ENCODE measurements at places on chromosomes 6 and 20.

- DNase-seq, result no peak
Measured at GRCh38 chr6:144143106-144143505, 7.2 kb upstream of the STX11 start.

- DNase-seq, result no peak
Measured at GRCh38 chr6:157186785-157187181, 136.5 kb downstream of the TMEM242 start.

GRCh38 chr6:163533443-163533842 is 118.9 kb downstream of the QKI start:
- DNase-seq, result no peak

DNA sequence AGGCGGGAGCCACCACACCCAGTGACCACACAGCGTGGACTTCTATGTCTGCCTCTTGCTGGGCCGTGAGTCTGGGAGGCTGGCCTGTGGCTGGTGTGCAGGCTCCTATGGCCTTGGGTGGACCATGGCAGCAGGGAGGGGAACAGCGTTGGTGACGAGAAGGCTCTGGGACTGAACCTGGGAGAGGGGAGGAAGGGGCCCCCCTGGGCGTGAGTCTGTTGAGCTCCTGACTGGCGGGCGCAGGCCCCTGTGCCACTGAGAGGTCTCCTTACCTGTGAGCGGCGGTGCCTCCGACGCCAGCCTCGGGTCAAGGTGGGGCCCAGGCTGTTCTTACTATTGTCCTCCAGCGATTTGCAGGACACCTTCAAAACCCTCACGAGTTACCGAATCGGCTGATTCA is 12.8 kb upstream of the HELZ2 start:
- no peak for DNase-seq

DNA sequence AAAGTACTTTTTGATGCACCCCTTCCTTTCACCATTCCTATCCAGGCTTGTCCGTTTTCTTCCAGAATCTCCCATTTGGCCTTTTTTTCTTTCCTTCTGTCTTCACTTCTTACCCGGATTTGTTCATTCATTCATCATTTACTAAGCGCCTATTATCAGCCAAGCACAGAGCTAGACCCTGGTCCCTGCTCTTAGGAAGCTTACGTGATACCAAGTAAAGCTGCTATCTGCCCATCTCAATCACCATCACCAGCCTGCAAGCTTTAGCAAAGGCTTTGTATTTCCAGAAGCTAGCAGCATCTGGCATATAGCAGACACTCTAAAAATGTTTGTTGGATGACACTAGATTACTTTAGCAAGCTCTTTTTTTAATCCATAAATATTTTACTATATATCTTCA is 4.8 kb downstream of the NDRG3 start:
- no peak for DNase-seq

GRCh38 chr6:10999994-11000393 is 44.1 kb downstream of the ELOVL2 start:
- DNase-seq, result no peak

DNA sequence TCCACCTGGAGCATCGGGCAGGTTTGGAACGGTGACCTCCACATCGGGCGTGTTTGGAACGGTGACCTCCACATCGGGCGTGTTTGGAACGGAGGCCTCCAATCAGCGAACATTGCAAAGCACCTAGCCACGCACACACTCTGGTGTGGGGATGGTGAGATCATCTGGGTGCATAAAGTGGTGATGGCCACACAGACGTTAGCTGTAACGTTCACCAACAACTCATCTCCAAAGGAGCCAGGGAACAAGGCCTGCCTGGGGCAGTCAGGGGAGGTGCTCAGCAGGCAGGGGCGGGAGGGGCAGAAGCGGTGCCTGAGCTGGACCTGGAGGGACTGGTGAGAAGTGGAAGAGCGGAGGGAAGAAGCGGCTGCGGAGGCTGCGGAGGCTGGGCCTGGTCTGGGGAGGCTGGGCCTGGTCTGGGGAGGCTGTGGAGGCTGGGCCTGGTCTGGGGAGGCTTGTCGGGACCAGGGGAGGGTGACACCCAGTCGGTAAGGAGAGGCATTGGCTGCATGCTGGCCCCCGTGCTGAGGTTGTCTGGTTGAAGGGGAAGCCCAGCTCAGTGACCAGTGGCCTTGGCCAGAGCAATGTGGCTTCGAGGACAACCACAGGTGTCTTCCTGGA is 89.9 kb downstream of the PSMB1 start:
- no peak for DNase-seq

DNA sequence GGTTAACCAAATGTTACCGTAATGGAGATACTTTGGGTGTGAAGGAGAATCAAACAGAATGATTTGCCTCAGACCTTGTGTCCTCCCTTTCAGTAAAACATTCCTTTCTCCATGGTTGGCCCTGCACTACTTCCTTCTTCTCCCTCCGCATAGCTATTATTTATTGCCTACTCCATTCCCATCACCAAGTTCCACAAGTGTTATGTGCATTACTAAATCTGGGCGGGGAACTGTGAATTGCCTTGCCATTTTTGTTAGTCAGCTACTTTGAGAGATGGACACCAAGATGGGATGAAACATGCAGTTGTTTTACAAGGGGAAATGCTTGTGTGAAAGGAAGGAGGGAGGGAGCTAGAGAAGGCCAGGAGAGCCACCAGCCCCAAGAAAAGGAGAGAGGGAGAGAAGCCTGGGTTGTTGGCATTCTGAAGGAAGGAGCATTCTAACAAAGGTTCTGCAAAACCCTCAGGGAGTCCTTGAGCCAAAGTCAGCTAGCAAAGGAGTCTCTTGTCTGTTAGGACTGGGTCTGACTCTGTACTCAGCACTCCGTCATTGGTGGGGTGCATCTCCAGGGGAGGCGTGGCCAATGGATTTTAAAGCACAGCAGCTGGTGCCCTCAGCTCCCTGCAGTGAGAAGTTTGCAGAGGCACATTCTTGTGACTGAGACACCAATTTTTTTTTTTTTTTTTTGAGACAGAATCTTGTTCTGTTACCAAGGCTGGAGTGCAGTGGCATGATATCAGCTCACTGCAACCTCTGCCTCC is 83.6 kb upstream of the CHD6 start:
- no peak for DNase-seq

DNA sequence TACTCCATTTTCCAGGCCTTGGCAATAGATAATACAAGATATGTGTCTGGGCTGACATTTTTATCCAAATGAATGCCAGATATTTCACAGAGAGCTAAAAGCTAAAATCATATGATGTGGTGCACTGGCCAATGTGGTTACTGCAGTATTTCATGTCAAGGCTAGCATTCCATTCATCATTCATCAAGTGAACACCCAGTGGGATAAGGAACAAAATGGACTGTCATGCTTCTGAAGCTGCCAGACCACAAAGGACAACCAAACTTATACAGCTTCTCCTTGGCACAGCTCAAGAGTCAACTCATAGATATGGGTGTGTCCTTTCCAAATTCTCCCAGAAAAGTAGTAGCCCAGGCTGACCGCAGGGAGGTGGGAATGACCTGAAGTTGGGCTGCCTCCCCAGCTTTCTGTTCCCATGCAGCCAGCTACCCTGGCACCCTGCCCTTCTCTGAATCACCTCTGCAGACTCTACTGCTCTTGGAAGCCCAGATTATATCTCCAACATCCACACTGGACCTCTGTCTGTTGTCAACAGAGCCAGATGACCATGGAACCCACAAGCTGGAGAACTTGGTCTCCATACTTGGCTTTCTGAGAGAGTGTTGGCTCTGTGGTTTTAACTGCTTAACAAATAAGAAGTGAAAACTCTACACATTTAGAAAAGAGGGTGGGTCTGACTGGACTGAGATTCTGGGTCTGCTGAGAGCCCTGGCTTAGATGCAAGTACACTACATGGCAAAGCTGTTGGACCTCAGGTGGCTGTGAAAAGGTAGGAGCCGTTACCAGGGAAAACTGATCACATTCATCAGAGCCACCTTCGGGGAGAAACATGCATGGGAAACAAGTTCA is 122.8 kb downstream of the ALDH8A1 start:
- no peak for DNase-seq

DNA sequence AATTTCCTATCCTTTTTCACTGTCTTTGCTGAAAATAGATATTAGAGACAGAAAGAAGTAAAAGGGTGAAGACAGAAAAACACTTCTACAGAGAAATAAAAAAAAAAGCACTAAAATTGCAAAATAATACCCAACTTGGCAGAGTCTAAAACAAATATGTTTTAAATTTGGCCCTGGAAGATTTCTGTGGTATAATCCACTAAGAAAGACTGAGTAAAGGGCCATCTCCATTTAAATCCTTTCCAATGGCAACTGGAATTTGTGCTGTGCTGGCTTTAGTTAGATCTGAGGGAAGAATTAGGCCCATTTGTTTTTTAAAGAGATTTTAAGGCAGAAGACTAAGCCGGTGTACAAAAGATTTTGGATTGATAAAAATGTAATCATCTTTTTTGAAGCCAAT is 321.2 kb downstream of the GJA1 start:
- DNase-seq, result no peak

DNA sequence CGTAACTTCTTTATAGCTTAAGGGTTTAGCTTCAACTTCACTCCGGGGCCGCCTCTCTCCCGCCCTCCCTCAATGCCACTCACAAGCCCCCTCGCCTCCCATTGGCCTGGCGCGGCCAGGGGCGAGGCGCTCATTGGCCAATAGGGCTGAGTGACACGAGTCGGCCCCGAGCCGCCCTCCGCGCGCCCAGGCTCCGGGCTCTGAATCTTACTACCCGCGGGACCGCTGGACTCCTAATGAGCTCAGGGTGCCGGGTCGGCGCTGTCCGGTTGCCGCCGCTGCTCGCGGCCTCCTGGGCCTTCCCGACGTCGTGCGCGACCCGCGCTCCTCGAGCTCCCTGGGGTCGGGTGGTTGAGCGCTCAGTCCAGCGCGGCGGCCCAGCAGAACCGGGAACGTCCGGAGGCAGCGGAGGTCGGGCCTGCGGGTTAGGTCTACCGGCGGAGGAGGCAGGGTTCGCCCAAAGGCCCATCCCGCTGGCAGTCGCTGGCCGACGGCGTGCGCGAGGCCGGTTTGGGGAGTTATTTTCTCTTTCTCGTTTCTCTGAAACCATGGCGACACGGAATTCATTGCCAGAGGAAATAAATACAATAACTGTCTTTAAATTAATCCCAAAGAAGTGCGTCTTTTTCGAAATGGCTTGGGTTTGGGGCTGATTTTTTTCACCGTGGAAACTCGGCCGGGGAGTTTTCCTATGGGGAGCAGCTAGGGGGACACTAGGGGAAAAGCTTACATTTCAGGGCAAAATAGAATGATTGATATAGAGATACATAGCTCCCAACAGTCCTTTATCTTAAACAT is at the start of gene SIM1:
SIM1 (minus strand) TSS at position 19 of the 798 bp plus-strand sequence. CDS start 1,453 bp downstream, outside the sequence.
- no peak for DNase-seq

GRCh38 chr20:38192323-38192885 is 27.3 kb upstream of the TGM2 start:
- no peak for DNase-seq

DNA sequence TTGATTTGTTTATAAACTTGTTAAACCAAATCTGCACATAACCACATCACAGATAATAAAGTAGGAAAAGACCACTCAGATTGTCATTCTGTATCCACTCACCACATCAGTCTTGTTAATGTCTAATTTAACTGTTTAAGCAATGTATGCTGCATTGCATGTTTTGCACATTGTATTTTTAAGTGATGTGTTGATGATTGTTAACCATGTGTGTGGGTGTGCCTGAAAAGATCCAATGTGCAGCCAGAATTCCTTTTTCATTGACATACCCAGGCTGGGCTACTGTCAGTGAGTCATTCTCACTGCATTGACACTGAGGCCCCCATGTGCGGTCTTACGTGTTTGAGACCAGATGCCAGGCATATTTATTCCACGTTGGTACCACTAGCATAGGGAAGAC is 167.3 kb downstream of the TRMT11 start:
- DNase-seq, result no peak

- no peak for DNase-seq
Measured at GRCh38 chr6:37233541-37233940, 24.0 kb upstream of the TBC1D22B start.

DNA sequence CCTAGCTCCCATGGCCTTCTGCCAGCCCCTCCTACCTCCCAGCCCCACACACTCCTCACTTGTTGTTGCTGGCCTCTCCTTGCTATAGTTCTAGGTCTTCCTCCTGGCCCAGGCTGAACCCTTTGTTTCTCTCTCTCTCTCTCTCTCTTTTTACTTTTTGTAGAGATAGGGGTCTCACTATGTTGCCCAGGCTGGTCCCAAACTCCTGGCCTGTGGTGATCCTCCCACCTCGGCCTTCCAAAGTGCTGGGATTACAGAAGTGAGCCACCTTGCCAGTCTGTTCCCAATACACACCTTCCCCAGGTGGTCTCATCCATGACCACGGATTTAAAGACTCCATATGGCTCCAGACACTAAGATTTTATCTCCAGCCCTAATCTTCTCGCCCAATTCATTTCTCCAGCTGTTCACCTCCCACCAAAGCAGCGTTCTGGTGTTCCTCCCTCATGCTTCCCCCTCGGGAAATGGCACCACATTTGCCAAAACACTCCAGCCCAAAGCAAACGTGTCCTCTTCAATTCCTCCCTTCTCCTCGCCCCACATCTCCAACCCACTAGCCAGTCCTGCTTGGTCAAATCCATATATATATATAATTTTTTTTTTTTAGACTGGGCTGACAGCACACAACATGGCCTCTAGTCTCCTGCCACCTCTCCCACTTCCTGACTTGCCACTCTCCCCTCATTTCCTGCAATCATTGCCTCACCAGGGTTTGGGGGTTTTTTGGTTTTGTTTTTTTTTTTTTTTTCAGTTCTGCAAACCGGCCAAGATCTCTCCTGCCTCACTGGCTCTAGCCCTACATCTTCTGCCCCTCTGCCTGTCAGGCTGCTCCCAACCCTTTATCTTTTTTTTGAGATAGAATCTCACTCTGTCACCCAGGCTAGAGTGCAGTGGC is 104.4 kb downstream of the NCR2 start:
- no peak for DNase-seq

DNA sequence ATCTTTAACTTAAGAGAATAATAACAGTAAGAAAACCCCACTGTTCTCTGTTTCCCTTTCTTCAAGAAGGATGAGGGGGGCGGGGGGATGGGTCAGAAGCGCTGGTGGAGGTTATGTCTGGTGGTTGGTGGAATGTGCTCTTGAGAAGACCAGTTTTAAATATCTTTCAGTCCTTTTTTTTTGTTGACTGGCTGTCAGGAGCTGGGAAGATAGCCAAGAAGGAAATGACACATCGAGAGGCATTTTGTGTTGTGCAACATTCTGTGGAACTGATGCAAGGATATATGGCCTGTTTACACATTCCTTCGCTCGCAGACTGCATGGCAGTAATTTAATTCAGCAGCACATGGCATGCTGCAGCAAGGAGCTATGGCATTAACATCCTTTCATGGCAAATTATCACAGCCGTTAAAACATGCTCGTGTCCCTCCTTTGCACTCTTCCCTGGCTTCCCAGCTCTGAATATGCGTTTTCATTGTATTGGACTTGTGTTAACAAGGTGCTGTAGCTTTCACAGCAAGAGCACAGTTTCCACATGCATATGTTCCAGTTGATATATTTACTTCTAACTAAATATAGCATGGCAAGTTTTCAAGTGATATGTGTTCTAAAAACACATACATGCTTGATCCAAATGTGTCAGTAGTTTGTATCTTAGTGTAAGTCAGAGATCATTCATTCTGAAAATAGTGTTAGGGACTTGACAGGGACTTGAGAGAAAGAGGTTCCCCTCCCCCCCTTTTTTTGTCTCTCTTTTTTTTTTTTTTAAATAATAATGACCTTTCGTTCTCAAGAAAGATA is 68.2 kb upstream of the SUPT3H start:
- no peak for DNase-seq

GRCh38 chr6:102075539-102075938 is 682.0 kb downstream of the GRIK2 start:
- DNase-seq, result no peak

- no peak for DNase-seq
Measured at GRCh38 chr6:56616967-56617366, 25.7 kb downstream of the DST start.
